ENCODE measurements at places on chromosomes 1 and 21.

- no peak for DNase-seq
Measured at GRCh38 chr1:235275223-235275622, 52.8 kb downstream of the ARID4B start.

GRCh38 chr21:17428484-17428869 is 84.4 kb upstream of the CXADR start:
- no peak for DNase-seq

GRCh38 chr1:90986953-90987352 is 34.9 kb downstream of the ZNF644 start:
- DNase-seq: no peak

DNA sequence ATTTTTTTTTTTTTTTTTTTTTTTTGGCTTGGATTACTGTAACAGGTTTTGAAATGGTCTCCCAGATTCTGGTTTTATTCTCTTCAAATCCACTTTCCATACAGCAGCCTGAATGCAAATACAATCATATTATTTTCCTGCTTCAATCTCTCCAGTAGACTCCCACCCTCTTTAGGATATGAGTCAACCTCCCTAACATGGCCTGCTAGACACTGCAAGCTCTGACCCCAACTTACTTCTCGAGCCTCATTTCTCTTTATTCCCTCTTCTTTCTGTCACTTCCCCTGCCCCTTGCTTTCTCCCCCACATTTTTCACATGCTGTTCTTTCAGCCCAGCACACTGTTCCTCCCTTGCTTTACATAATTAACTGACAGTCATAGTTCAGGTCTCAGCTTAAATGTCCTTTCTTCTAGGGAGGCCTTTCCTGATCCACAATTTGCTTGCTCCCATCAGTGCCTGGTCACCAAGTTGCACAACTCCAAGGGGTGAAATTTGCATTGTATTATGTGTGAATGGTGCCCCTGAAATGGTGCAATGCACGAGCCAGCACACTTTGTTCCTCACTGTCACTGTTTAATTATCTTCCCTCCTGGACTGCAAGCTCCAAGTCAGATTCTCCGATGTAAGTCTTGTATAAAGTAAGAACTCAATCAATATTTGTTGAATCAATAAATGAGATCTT is 22.1 kb upstream of the IL19 start:
- no peak for DNase-seq

DNA sequence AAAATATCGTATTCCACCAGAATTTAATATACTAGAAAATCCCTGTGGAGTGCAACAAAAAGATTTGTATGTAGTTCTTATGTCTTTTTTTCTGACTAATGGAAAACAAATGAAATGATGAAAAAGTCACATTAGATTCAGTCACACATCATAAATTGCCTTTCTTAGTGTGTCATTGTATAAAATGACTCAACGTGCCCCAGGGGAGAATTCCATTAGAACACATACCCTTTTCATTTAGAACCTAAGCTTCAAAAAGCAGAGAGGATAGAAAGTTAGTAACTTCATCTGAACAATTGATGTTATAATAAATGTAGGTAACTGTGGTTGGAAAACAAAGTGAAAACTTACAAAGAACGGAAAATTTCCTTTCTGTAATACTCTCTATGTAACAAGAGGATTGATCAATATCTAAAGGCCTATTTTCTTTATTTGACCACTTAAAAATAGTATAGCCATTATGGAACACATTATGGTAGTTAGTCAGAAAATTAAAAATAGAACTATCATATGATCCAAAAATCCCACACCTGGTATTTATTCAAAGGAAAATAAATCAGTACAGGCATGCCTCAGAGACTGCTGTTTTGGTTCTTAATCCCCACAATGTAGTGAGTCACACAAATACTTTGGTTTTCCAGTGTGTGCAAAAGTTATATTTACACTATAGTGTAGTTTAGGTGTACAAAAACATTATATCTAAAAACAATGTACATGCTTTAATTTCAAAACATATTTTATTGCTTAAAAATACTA is 1016.1 kb downstream of the KCNT2 start:
- DNase-seq: no peak

DNA sequence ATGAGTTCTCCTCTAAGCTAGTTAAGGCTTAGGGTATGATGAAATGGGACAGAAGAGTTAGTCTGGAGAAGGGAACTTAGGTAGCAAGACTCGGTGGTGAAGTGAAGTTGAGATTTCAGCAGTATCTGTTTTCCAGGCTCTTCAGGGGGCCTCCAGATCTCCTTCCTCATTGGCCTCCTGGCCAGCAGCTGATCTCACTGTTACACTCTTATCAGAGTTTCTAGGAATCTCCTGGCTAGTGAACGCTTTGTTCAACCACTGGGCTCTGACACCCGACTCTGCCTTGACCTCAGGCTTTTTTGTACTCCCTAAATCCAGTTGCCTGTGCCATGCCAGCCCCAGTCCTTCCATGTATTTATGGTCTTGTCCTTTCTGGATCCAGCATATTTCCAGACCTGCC is 311.0 kb downstream of the ASTN1 start:
- DNase-seq: no peak

DNA sequence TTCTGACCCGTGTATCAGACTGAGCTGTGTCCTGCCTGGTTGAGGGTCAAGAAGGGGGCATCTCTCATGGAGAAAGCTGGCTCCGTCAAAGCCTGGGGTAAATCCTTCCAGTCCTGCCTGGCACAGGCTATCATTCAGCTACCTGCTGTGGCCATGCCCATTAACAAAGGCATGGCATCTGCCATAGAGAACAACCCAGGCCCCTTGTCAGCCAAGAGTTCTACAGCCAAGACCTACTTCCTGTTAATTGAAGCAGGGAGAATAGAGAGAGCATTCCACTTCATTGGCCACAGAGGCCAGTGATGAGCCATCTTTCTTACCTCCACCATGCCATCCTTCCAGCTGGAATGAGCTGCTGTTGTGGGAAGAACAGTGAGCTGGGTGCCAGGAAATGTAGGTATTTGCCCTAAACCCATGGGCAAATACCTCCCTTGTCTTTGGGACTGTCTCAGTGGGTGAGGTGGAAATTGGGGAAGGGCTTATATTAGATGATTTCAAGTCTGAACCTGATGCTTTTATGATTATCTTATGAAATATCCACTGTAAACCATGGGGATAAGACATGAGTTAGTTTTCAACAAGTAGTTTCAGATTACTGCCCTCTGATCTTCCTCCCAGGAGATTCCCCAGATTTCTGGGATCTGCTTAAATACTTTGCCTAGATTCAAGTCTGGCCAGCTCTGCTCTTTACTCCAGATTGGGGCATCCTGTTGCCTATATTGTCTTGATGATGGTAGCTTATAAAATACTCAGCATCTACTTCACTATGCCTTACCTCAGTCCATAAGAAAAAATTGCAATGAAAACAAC is 11.2 kb upstream of the KCNQ4 start:
- no peak for DNase-seq

DNA sequence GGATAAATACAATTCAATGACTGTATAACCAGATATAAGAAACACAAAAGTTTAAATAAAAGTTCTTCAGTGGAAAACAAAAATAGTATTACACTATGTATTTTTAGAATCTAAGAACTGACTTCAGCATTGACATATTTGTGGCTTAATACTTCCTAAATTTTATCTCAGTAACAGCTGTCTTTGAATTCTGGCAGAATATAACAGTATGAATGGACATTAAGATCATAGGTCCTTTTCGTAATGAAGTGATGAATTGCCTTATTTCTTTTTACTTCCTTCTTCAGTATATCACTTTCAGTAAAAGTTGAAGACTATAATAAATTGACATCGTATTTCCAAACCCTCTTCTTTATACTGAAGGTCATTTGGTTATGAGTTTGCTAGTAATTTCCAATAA is 1030.0 kb downstream of the MRPL39 start:
- DNase-seq: no peak

DNA sequence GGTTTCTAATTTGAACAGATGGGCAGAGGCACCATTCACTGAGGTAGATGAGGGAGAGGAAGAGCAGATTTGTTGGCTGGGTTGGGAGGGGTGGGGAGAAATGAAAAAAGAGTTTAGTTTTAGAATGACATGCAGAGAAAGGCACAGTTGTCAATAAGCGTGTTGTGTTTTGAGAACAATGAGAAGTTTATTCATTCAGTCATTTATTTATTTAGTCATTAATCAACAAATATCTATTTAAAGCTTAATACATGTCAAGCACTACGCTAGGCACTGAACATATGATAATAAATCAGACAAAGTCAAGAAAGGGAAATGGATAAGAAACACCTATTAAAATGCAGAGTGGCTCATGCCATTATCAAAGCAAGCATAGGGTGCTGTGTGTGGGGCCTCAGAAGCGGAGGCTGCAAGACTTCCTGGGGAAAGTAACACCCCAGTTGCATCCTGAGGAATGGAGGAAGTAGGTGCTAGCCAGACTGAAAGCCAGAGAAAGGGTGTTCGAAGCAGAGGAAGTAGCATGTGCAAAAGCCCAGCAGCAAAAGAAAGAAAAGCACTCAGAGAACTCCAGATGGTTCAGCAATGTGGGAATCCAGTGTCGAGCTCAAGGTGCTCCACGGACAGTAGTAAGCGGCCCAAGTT is 114.1 kb downstream of the RNF220 start:
- DNase-seq: no peak

DNA sequence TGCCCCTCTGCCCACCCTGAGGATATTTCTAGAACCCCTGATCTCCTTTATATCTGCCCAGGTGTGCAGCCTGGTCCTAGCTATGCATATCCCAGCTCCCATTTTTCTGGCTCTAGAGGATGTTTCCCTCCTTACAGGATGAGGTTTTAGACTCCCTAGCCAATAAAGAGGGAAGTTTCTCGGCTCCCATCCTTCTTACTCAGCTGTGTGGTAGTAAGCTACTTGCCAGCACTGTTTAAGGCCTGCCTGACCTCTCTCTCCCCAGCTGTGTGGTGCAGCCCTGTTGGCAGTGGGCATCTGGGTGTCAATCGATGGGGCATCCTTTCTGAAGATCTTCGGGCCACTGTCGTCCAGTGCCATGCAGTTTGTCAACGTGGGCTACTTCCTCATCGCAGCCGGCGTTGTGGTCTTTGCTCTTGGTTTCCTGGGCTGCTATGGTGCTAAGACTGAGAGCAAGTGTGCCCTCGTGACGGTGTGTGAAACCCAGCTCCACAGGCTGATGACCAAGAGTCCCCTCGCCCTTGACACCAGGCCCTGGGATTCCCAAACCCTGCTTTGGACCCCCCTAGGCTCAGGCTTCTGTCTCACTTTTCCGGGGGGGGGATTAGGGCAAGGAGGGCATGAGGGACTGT is 7.8 kb upstream of the P3R3URF start:
- no peak for DNase-seq

- no peak for DNase-seq
Measured at GRCh38 chr1:65791396-65791795, 1.3 kb upstream of the PDE4B start.

- DNase-seq: no peak
Measured at GRCh38 chr1:175272361-175272760, 79.8 kb upstream of the KIAA0040 start.

GRCh38 chr1:227944931-227945890 is 2.5 kb downstream of the WNT9A start:
- DNase-seq: no peak

- DNase-seq: no peak
Measured at GRCh38 chr1:104248385-104248784, 498.7 kb downstream of the AMY1C start.

- DNase-seq: no peak
Measured at GRCh38 chr21:16789636-16790035, 723.2 kb upstream of the CXADR start.

GRCh38 chr1:204304067-204304466 is 55.7 kb downstream of the PLEKHA6 start:
- no peak for DNase-seq

DNA sequence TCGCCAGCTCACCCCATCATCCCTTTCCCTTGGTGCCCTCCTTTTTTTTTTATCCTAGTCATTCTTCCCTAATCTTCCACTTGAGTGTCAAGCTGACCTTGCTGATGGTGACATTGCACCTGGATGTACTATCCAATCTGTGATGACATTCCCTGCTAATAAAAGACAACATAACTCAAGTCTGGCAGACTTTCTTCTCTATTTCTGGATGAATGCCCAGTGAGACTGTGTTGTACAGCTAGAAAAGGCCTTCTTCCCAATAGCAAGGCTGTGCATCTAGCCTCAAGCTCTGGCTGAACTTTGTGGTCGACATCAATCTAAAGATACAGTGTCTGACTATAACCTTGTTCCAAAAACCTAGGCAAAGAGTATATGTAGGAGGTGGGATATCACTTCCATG is 6.4 kb downstream of the IL24 start:
- no peak for DNase-seq

GRCh38 chr1:204041803-204042505 is 31.0 kb upstream of the SOX13 start:
- DNase-seq: no peak

GRCh38 chr1:177286396-177286795 is 115.6 kb downstream of the BRINP2 start:
- DNase-seq: no peak

DNA sequence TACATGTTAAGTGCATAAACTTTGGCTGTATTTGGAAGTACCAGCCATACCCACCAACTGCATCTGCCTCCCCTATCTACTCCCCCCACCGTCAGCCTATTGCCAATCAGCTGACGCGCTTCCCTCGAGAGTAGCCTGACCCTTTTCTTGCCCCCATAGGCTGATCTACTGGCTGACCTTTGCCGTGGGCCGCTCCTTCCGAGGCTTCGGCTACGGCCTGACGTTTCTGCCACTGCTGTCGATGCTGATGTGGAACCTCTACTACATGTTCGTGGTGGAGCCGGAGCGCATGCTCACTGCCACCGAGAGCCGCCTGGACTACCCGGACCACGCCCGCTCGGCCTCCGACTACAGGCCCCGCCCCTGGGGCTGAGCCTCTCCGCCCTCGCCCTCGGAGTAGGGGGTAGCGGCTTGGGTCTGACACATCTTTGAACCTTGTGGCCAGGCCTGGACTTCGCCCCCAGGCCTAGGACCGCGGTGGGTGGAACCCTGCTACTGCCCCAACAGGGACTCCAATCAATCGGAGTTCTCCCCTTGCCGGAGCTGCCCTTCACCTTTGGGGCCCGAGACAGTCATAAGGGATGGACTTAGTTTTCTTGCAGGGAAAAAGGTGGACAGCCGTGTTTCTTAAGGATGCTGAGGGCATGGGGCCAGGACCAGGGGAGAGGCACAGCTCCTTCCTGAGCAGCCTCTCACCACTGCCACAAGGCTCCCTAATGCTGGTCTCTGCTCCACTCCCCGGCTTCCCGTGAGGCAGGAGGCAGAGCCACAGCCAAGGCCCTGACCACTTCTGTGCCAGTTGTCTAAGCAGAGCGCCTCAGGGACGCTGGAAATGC is 4.0 kb downstream of the GLMP start:
- no peak for DNase-seq

DNA sequence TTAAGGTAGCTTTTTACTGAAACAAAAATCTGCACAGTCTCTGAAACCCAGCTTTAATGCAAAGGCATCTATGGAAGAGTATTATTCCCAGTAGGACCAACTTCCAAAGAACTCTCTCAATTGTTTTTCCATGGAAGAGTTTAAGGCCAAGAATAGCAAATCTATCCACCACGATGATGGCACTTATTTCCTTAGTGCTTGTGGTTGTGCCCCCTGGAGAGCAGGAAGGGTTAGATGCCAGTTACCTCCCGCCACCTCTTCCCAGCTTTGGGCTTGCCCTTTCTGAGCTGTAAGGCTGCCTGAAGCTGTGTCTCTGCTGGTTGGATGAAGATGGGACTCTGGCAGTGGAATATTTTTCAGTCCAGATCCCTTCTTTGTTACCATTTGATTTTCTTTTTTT is 4.8 kb upstream of the ATP1A1 start:
- no peak for DNase-seq
